ENCODE measurements at places on chromosomes 5 and 9.

DNA sequence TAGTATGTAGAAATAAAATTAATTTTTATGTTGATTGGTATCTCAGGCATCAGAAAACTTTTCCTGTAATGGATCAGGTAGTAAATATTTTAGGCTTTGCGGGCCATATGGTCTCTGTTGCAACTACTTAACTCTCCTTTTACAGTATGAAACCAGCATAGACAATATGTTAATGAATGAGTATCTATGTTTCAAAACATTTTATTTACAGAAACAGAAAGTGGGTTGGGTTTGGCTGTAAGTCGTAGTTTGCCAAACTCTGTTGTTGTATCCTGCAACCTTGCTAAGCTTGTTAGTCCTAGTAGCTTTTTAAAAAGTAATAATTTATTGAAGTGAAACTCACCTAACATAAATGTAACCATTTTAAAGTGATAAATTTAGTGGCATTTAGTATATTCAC lies 132.1 kb downstream of the NR3C1 start:
- DNase-seq = no peak

GRCh38 chr5:176771102-176771845 lies 39.1 kb upstream of the UNC5A start:
- DNase-seq = no peak

GRCh38 chr9:37927132-37927531 lies 23.2 kb upstream of the SLC25A51 start:
- DNase-seq = no peak

GRCh38 chr5:157148734-157149615 lies 6.3 kb upstream of the MED7 start:
- peak; percentile 91 for DNase-seq

DNA sequence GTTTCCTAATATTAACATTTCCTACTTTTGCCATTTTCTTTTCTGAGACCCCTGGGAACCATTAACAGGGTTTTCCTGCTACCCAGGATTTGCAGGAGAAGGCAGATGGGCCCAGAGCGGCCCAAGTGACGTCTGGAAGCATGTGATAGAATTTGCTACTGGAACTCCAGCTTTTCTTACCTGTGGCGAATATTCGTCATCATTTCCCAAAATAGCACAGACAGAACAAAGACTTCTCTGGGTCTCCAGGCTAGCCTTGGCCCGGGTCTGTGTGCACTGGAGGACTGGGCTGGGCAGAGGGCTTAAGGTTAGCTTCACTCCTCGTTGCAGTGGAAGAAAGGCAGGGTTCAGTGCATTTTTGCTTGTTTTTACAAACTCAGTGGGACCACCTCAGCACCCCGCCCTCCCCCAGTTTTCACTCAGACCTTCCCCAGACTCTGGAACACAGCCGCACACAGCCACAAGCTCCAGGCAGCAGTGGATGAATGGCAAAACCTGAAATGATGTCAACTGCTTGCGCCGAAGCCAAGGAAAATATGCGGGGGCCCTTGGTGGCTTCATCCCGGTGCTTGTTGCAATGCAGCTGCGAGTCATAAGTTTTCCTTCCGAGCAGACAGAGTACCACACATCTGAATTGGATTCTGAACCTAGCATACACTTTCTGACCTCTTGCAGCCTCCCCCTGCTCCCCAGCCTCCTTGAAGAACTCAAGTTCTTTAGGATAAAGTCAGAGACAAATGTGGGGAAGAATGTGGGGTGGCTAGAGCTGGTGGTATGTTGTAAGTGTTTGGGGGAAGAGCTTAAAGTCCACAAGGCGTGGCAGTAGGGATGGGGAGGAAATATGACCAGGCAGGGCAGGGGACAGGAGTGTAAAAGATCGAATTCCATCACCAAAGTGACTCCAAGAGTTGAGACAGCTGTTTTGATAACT lies 586.0 kb downstream of the CCDC171 start:
- no peak for DNase-seq

- DNase-seq = peak; percentile 65
Measured at GRCh38 chr9:132268725-132269352, 85.9 kb downstream of the SETX start.

DNA sequence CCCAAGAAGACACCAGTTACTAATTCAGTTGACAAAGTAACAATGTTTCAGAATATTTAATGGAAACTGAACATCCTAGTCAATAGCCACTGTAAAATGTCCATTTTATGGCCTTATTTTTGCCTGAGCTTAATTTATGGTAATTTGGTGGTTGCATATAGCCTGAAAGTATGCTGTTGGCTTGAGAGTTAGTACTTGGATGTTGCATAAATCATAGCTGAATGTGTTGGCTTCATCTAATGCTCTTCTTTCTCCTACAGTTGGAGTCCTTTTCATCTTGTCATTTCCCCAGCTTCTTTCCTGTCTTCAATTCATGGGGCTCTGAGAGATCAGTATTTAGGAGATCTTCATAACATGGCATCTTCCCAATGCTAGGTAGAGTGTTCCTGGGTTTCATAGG lies 164.6 kb downstream of the MAT2B start:
- no peak for DNase-seq

DNA sequence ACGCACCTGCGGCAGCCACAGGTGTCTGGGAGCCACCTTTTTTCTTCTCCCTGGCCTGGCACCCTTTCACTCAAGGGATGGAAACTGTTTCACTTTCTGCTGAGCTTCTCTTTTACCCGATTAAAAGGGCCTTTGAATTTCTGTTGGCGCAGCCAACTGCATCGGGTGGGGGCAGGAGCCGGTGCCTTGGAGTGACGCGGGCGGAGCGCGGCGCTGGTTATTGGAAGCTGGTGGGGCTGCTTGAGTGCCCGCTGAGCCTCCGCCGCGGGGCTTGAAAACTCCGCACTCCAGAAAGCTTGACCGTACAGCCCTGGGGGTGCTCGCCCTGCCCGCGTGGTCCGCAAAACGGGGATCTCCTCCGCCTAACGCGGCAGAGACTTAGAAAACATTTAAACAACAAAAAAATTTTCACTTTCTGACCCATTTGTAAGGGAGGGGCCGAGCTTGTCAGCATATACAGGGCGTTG lies 52.0 kb upstream of the TJP2 start:
- DNase-seq = peak; percentile 17

DNA sequence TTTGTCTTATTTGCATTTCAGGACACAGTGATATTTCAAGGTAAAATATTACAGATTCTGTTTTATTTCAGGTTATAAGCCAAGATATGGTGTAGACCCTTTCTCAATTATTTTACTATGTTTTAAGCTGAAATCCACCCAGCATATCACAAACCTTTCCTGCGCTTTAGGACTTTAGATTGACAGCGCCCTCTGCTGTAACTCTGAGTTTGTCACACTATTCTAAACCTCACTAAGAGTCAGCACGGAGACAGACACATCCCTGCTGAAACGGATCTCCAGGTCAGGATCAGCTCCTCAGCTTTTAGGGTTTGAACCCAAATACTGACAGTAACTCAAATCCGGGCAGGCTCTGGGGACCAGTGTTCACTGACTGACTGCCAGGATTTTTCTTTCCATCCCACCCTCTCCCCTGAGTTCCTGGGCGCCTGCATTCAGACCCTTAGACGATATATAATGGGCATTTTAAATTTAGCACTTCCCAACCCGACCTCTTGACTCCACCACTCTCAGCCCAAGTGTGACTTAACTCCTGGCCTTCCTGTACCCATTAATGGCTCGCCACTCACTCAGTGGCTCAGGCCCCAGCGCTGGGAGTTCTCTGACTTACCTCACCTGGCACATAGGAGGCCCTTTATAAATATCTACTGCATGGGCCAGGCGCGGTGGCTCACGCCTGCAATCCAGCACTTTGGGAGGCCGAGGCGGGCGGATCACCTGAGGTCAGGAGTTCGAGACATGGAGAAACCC lies 33.5 kb downstream of the TLX3 start:
- DNase-seq = peak; percentile 32

DNA sequence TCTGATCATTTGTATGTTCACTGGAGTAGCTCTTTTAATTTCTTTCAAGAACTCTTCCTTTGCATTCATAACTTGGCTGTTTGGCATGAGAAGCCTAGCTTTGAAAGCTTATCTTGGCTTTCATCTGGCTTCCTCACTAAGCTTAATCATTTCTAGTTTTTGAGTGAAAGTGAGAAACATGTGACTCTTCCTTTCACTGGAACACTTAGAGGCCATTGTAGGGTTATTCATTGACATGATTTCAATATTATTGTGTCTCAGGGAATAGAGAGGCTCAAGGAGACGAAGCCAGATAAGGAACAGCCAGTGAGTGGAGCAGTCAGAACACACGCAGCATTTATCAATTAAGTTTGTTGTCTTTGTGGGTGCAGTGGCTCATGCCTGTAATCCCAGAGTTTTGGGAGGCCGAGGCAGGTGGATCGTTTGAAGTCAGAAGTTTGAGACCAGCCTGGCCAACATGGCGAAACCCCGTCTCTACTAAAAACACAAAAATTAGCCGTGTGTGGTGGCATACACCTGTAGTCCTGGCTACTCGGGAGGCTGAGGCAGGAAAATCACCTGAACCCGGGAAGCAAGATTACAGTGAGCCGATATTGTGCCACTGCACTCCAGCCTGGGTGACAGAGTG lies 98.3 kb downstream of the UGCG start:
- no peak for DNase-seq

GRCh38 chr9:75054368-75055001 lies 26.4 kb upstream of the CARNMT1 start:
- DNase-seq = no peak

- no peak for DNase-seq
Measured at GRCh38 chr5:82734347-82734746, 342.8 kb downstream of the TMEM167A start.

DNA sequence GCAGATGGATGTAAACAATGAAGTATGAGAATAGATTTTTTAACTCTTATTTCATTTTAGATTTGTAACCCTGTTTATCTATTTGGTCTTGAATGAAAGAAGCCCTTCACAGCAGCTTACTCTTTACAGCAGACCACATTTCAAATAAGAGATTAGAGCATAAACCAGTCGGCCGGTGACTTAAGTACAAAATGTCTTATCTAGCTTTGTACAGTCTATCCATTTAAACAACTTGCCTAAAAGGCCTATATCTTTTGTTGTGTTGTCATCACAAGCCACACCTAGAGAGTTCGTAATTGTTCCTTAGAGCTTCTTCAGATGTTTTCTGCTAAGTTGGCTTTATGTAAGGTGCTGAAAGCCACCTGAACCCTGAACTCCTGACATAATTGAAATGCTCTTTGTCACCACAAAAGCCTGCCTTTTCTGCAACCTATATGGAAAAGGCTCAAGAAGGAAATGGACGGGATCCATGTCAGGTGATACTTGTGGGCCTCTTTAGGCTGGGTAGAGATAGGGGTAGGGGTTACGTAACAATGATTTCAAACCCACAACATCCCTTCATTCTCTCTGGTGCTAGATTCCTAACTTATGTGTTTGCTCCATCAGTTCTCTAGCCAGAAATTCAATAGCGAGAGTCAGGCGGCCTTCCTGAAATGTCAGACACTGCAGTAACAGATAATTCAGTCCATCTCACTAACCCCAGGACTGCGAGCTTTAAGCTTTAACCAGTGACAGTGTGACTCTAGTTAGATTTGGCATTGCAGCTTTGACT lies 162.5 kb downstream of the CD180 start:
- no peak for DNase-seq

- DNase-seq = no peak
Measured at GRCh38 chr9:5364294-5365024, 24.8 kb upstream of the RLN1 start.

DNA sequence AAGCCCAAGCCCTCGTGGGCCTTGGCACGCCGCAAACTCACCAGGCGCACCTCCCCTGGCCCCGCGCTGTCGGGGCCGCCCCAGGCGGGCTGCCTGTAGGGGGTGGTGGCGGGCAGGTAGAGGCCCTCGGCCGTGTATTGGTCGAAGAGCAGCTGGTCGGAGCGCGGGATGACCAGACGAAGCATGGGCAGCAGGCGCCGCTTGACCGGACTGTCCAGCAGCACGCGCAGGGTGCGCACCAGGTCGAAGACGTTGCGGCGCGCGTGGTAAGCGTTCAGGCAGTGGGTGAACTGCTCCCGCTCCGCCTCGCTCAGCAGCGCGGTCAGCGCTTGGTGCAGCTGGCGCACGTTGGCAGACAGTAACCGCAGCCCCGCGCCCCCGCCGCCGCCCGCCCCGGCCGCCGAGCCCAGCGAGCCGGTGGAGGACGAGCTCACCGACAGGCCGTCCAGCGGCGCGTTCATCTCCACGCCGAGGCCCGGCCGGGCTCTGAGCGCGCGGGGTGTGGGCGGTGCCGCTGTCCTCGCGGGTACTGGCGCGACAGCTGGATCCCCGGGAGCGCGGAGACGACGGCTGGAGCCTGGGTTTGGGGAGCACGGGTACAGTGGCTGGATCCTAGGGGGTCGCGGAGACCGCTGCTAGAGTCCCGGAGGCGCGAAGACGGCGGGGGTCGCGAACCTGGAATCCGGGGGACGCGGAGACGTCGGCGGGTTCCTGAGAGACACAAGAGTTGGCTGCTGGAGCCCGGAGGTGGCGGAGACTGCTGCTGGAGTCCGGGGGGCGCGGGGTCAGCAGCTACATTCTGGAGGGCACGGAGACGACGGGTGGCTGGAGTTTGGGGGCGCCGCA lies 709 bp downstream of the WHRN start:
- no peak for DNase-seq

GRCh38 chr5:132019337-132019736 lies 7.9 kb upstream of the ACSL6 start:
- DNase-seq = no peak

- DNase-seq = no peak
Measured at GRCh38 chr9:24333629-24334028, 212.1 kb downstream of the IZUMO3 start.

GRCh38 chr9:13151489-13151888 lies 128.0 kb downstream of the MPDZ start:
- DNase-seq = no peak

- no peak for DNase-seq
Measured at GRCh38 chr9:138053996-138054752, 176.6 kb downstream of the CACNA1B start.

- no peak for DNase-seq
Measured at GRCh38 chr5:113581388-113581787, 67.9 kb downstream of the YTHDC2 start.

DNA sequence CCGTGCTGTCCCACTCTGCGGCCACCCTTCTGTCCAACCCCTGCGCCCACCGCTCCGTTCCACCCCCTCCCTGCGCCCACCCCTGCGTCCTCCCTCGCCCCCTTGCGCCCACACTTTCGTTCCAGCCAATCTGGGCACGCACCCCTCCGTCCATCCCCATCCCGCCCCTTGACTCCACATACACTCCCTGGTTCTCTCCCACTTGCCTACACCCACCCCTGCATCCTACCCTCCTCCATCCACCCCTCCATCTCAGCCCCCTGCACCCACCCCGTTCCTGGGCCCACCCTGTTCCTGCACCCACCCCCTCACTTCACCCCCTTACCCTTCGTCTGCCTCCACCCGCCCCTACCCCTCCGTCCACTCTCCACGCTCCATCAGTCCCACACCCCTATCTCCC lies 7.0 kb downstream of the ADAMTS13 start:
- no peak for DNase-seq

GRCh38 chr9:38133595-38133994 lies 64.6 kb upstream of the SHB start:
- DNase-seq = no peak

DNA sequence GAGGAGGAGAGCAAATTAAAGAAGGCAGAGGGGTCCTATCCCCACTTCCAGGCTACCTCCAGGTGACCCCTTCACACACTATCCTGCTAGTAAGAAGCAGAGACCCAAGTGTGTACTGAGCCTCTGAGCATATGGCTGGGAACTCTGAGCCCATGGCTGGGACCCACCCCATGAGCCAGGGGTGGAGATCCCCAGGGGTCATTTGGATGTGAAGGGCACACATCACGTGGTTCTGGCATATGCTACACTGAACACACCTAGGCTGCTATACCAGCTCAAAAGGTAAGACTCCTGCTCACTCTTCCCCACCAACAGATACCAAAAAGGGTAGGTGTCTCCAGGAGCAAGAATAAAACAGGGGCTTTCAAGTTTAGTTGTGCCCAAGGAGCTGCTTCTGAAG lies 149.9 kb downstream of the FRMD3 start:
- DNase-seq = no peak

- no peak for DNase-seq
Measured at GRCh38 chr9:2967766-2968165, 123.9 kb upstream of the PUM3 start.
